Dermis blood vessel endothelial cell (primary cell): ENCODE measurements at places on chromosomes 12 and 14.
A peak's percentile ranks its signal among the peaks of the same experiment; 100 is the strongest.

- no peak for DNase-seq
Observed at GRCh38 chr12:123941624-123942237, 30.9 kb downstream of the CCDC92 start.

- peak; percentile 56 for DNase-seq
Observed at GRCh38 chr12:117807946-117808345, 160.8 kb downstream of the KSR2 start.

DNA sequence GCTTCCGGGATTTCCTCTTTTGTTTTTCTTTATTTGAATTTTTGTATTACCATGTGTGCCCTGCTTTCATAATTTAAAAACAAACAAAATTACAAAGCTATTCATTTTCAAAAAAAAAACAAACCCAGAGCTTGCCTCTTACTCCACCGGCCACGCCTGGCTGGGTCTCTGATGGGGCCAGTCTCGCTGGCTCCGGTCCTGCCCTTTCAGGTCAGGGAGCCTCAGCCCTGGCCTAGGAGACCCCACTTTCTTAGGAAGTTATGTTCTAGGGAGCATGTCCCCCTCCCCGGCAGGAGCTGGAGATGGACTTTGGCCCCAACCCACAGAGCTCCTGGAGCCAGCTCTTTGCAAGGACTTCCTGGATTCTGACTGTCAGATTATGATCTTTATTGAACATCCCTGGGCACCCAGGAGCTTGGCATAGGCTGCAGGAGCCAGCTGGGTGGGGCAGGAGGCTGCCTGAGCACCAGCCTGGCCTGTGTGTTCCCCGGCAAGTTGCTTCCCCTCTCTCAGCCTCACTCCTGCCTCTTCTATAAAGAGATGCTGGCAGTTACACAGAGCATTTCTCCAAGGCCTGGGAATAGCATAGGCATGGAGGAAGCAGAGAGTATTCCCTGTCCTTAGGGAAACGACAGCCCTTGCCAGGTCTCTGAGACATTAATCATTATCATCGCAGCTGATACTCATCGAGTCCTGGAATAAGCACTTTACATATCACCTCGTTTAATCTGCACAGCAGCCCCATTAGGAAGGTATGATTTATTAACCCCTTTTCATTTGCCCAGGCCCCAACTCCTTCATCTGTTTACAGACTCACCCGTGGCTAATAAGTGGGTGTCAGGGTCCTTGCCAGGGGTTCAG lies 3.5 kb downstream of the DEGS2 start:
- no peak for DNase-seq

GRCh38 chr12:43336962-43337555 lies 214.9 kb downstream of the ADAMTS20 start:
- DNase-seq = peak; percentile 61

DNA sequence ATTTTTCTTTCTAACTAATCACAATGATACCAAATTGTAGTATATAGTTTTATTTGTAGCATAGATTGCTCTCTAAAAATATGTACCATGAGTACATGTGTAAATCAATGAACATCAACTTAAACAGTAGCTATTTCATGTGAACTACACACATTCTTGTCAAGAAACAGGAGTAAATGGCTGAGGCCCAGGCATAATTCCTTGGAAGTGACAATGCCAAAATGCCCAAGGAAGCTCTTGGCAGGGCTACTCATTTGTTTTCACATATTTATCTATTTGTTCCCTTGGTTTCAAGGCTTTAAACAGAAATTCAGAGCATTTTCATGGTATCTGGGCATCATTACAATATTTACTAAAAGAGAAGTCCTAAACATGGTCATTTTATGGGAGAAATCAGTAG lies 165.7 kb downstream of the SLC16A7 start:
- no peak for DNase-seq

DNA sequence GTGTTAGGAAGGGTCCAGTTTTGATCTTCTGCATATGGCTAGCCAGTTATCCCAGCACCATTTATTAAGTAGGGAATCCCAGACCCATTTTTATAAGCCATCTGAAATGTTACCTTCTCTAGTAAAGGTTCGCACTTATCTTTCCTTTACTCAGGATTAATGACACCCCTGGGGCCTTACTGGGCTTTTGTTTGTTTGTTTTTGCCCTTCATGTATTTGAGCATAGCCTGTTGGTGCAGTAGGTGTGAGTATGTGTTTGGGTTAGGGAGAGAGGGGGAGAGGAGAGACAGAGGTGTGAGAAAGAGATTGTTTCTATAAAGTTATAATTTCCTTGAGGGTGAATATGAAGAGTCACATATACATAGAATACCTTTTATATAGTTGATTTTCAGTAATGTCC lies 96.9 kb downstream of the AKAP6 start:
- DNase-seq = no peak
